ENCODE measurements at places on chromosomes 7 and 10. TPM values are rescaled to one million over a fixed set of nuclear protein-coding genes. Genes with fewer than 3 reads are reported as not detected.

SPACDR gene
- total RNA-seq, result 4.5 TPM

GSAP gene
- 26.0 TPM for total RNA-seq

TYW1B gene
- total RNA-seq, result 2.4 TPM

CNPY1 gene
- total RNA-seq, result not detected

FAM221A gene
- total RNA-seq, result 25.2 TPM

DNA sequence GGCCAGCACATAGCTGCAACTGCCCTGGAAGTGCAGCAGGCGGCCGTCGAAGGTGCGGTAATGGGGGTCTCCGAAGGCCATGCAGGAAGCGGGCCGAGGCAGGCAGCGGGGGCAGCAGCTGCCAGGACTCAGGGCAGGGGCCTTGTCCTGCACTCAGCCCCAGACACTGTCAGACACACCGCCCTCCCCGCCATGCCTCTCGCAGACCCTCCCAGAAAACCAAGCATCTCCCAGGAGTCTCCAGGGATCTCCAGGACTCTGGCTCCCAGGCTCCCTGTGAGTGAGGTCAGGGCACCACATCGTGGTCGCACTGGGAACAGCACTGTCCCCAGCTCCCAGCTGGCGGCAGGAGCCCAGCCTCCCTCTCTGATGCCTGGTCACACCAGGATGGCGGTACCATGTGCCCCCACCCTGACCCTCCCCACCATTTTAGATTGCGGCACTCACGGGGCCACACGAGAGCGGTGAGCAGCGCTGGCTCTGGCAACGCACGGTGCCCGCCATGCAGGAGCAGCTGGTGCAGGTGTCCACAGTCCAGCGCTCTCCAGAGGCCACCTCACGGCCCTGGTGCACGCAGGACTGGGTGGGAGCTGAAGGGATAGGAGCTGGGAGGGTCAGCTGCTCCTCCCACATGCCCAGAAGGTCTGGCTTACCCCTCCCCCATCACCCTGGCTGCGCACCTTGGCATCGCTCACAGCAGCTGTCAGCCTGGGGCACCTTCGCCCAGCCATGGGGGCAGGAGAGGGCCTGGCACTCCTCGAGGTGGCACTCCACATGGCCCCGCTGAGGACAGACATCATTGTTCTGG, 17.5 kb downstream of the ATP6V1F start:
- no peak for DNase-seq

DNA sequence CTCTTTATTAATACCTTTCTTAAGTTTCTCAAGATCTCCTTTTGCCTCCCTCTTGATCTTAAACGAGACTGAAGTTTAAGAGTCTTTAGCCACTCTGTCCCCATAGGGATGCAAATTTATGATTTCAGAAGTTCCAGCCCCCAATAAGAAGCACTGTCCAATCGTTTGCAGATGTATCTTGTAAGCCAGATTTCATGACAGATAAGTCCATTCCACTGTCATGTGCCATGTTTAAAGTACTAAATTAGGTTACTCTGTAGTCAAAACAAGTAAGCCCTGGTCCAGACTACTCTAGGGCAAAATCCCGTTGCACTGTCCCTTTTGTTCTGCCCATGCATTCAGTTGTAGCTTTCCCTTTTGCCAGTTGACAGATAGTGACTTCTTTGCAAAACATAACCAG, 157.2 kb upstream of the KAT6B start:
- DNase-seq, result no peak

DNA sequence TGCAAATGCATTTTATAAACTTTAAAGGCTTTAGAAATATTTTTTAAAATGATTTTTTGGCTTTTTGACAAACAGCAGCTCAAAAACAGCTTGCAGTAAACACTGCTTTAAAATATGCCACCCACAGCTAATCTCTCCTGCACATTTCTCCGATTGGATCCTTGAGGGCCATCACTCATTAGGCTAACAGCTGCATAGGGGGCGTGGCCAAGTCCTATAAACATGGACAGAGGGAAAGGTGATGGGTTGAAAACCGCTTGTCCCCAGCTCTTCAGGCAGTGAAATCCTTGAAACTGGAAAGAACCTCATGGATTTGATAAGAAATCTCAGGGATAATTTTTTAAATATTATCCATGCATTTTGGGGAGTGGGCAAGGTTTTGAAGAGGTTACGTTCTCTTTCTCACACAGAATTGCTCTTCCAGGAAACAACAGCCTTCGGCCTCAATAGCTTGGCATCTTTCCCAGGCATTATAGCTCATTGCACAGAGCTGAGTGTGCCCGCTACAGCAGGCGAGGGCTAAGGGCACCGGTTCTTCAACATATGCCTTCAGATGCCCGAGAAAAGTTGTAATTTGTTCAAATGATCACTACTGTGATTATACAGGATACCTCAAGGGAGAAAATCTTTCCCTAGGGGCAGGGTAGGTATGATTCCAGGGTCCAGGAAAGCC, 1.7 kb downstream of the PLEKHS1 start:
- DNase-seq, result peak; percentile 4

- no peak for DNase-seq
These were observed 9.6 kb upstream of the VWC2 start for GRCh38 chr7:49763791-49764190.
